ENCODE measurements at places on chromosomes 1 and 21. TPM values are rescaled to one million over a fixed set of nuclear protein-coding genes. Genes with fewer than 3 reads are reported as not detected.

The AK5 gene
- total RNA-seq: 0.54 TPM

The GPR25 gene
- under 0.01 TPM for total RNA-seq

The BACE2 gene
- 8.1 TPM for total RNA-seq

The GSTM5 gene
- 0.27 TPM for total RNA-seq

The TMCO1 gene
- 38.5 TPM for total RNA-seq

The NCAM2 gene
- under 0.01 TPM for total RNA-seq

The RNF11 gene
- total RNA-seq: 37.7 TPM

The KRTAP20-4 gene
- not detected for total RNA-seq

The RGS16 gene
- total RNA-seq: 0.27 TPM

The OLIG2 gene
- total RNA-seq: under 0.01 TPM

The AMPD1 gene
- total RNA-seq: not detected

The GORAB gene
- 3.0 TPM for total RNA-seq

The PADI2 gene
- 0.81 TPM for total RNA-seq

The UBL4B gene
- total RNA-seq: not detected

The ICOSLG gene
- 4.3 TPM for total RNA-seq

The PRDM16 gene
- total RNA-seq: 19.9 TPM

The S100A9 gene
- total RNA-seq: 88.9 TPM

The SPRR1B gene
- total RNA-seq: not detected

The NMNAT2 gene
- total RNA-seq: under 0.01 TPM

The CNKSR1 gene
- total RNA-seq: 5.9 TPM

The LMX1A gene
- total RNA-seq: not detected

The FAM163A gene
- total RNA-seq: under 0.01 TPM

The RGSL1 gene
- not detected for total RNA-seq

The ELOVL1 gene
- 75.7 TPM for total RNA-seq

The AMY2A gene
- not detected for total RNA-seq

The CFAP74 gene
- not detected for total RNA-seq

The MAP1LC3C gene
- not detected for total RNA-seq

The L1TD1 gene
- total RNA-seq: not detected

The GJB5 gene
- total RNA-seq: not detected

The ADGRB2 gene
- 0.54 TPM for total RNA-seq

The BLACAT1 gene
- total RNA-seq: not detected

The PGBD5 gene
- under 0.01 TPM for total RNA-seq

The SGIP1 gene
- 2.2 TPM for total RNA-seq

The HES3 gene
- total RNA-seq: not detected

The OPRD1 gene
- not detected for total RNA-seq

The OR13G1 gene
- not detected for total RNA-seq

The BCL10 gene
- 12.9 TPM for total RNA-seq

The DEPDC1 gene
- 0.54 TPM for total RNA-seq

The BSND gene
- total RNA-seq: not detected

Data from hematopoietic multipotent progenitor cell (in vitro differentiated cells).